ENCODE measurements at places on chromosomes 13 and 19. TPM values are rescaled to one million over a fixed set of nuclear protein-coding genes. Genes with fewer than 3 reads are reported as not detected.

The NCR1 gene
- total RNA-seq: not detected

The LENG1 gene
- 5.9 TPM for total RNA-seq

The MZT1 gene
- 15.0 TPM for total RNA-seq

The PSPN gene
- total RNA-seq: 0.98 TPM

The FFAR2 gene
- total RNA-seq: not detected

The PCSK4 gene
- 1.6 TPM for total RNA-seq

The CEACAM7 gene
- total RNA-seq: not detected

The CC2D1A gene
- total RNA-seq: 21.2 TPM

The ZIM2 gene
- not detected for total RNA-seq

The UQCRFS1 gene
- 31.3 TPM for total RNA-seq

Measured in vein endothelial cell (primary cell).